ENCODE measurements at places on chromosomes 3 and 15.
A peak's percentile ranks its signal among the peaks of the same experiment; 100 is the strongest.

GRCh38 chr3:60431599-60431958 lies 819.7 kb downstream of the FHIT start:
- no peak for DNase-seq

- DNase-seq: no peak
These were observed 351.5 kb upstream of the TPM1 start for GRCh38 chr15:62691008-62691407.

- no peak for DNase-seq
These were observed 376.9 kb upstream of the ARPP21 start for GRCh38 chr3:35262406-35262805.

DNA sequence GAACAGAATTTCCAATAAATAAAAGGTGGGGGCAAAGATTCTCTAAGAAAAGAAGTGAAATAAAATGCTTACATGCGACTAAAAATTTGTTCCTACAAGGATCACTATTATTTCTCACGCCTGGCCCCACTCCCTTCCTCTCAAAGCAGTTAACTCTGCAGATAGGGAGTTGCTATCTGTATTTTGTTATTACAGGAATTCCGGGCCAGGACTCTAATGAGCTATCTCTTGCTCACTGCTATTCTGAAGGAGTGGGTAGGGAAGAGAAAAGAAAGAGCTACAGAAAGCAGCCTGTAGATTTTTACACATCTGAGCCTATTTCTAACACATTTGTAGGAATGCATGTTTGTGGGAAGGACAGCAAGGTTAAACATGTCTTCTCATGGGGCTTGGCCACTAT lies 140.4 kb downstream of the PCCB start:
- DNase-seq: no peak

DNA sequence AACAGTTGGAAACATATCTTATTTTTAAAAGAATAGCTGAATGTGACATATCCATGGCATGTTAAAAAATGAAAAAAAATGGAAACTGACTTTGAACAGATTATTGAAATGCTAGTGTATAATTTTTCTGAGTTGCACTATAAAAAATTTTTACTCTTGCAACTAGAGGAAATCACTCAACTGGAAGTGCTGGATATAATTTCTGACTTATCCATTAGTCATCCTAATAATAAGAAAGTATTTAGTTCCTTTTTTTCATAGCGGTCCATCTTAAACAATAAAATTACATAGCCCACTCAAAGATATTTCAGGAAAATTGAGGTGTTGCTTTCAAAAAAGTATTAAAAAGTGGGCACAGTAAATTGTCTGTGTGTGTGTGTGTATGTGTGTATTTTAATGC lies 80.7 kb downstream of the MBNL1 start:
- no peak for DNase-seq

GRCh38 chr3:17420668-17421067 lies 321.8 kb downstream of the TBC1D5 start:
- no peak for DNase-seq

DNA sequence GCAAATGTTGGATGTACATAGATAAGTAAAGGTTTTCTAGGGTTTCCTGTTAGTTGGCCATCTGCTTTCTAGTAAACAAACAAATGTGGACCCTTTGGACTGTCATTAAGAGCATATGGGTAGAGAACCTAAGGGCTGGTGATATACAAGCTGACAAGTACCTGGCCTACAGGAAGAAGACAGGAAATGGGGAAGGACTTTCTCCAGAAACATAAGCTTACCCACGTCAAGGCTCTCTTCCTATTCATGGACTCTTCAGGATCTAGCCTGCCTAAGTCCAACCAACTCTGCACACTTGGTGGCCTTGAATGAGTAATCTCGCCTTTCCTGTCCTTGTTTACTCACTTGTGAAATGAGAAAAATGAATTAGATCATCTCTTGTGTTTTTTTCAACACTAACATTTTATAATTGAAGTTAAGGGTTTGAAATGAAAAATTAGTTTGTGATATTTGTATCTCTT lies 22.2 kb upstream of the GOLIM4 start:
- DNase-seq: no peak

DNA sequence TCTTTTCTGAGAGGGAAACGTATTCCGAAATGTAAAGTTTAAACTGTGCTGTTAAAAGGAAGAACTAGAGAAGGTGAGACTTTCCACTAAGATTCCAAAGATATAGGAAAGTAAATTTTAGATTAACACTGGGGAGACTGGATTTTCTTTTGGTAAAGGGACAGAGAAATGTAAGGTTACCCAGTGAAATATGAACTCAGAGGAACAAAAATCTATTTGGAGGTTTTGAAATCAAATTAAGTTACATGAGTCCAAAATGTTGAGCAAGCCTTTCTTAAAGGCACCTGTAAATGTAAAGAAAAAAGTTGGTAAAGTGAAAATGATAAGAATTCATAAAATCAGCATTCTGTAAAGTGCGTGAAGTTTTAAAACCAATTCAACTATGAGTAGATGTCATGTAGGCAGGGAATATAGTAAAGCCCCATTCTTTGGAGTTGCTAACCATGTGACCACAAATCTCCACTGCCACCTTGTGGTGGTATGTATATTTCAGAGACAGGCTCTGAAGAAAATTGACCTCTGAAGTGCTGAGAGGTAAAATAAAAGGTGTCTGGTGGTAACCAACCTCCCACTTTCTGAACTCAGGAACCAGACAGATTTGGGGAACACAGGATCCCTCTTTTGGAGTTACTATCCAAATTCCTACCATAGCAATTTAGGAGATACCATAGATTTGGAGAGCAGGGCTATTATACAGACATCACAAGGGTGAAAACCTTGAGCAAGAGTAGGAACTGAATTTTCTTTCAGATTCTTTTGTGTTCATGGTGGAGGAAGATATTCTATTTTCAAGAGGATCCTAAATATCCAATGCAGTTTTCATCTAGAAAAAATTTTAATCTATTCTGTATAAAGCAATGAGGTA lies 215.3 kb downstream of the ROBO2 start:
- DNase-seq: no peak

DNA sequence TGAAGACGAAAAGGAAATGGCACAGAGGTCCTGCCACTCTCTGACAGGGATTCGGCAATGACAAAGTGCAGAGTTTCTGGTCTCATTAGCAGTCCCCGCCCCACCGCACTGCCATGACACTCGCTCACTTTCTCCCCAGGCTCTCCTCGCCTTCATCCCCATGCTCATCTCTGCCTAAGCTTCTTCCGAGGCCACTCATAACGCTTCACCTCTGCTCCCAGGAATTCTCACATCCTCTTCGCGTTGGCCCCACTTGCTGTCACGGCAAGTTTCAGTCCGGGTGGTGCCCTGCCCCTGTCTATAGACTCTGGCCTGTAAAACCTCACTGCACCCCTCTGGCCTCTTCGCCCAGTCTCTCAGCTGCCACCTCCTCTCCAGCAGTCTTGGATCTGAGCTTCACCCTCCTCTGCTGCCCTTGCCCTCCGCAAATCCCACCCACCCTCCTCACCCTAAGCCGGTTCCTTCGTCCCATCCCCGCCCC lies 654 bp downstream of the RUBCN start:
- DNase-seq: peak; percentile 22

DNA sequence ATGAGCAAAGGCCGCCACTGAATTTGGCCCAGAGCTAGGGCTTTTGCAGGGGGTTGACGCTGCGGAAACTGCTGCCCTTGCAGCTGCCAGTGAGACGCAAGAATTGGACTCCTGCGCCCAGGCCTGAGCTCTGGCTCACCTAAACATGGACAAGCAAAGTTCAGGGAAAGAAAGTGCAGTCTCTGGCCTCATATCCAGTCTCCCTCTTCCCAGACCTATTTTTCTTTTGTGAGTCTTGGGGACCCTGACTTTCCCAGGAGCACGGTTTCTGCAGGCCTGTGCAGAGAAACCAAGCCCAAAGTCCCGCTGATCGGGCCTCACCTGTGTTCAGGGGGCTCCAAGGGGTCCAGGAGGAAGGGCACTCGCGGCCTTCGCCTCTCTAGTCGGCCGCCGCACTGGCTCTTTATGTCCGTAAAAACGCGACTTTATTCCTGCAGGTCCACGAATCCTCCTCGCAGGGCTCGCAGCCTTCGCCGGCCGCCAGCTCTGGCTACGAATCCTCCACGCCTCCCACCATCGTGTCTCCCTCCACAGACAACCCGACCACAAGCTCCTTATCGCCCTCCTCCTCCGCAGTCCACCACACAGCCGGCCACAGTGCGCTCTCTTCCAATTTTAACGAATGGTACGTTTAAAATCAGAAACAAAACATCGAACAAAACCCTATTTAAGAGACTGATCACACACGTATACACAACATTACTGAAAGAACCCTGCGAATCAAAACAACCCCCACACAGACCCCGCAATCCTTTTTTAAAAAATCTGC lies 3.9 kb downstream of the ZIC1 start:
- no peak for DNase-seq

GRCh38 chr3:135503065-135503759 lies 462.3 kb upstream of the PPP2R3A start:
- DNase-seq: no peak

DNA sequence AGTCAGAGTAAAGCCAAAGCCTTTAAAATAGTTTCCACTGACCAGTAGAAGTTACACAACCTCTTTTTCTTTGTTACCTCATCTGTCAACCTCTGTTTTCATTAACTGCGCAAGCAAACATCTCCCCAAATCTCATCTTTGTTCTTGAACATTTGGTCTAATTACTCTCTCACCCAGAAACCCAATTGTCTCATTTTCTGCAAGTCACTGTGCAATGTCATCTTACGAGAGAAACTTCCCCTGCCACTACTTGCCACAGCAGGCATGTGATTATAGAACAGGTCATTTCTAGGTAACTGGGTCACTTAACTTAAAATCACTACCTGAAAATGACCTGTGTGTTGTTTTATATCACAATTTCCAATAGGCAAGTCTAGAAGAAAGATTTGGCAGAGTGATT lies 159.4 kb downstream of the SI start:
- DNase-seq: no peak
